ENCODE measurements at places on chromosomes 16 and 17. TPM values are rescaled to one million over a fixed set of nuclear protein-coding genes. Genes with fewer than 3 reads are reported as not detected.

HBA1 gene
- total RNA-seq, result 1.1 TPM

SLC2A4 gene
- 0.07 TPM for total RNA-seq

OMG gene
- total RNA-seq, result 1.1 TPM

GRCh38 chr17:81035521-81036196 lies 708 bp downstream of the BAIAP2 start:
- peak; percentile 42 for DNase-seq

GRCh38 chr17:915538-916201 lies 63.9 kb downstream of the NXN start:
- DNase-seq, result no peak

GRCh38 chr17:36149296-36149820 lies 27.1 kb downstream of the TBC1D3B start:
- DNase-seq, result no peak

DNA sequence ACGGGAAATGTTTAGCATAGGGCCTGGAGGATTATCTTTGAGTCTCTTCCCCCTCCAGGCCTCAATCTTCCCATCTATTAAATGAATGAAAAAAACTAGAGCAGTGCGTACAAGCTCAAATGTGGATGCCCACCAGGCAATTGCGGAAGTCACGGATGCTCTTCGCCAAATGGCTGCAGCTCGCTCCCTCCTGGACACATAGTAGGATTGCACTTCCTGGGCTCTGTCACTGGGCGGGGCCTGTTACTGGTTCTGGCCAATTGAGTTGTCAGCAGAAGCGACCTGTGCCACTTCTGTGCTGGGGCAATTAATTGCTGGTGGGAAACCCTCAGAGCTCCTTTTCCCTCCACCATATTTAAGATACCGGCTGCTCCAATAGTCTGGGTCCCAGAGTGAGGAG lies 168.2 kb upstream of the IRX6 start:
- DNase-seq, result no peak

- no peak for DNase-seq
Measured at GRCh38 chr17:55063885-55064874, 95.6 kb downstream of the STXBP4 start.

DNA sequence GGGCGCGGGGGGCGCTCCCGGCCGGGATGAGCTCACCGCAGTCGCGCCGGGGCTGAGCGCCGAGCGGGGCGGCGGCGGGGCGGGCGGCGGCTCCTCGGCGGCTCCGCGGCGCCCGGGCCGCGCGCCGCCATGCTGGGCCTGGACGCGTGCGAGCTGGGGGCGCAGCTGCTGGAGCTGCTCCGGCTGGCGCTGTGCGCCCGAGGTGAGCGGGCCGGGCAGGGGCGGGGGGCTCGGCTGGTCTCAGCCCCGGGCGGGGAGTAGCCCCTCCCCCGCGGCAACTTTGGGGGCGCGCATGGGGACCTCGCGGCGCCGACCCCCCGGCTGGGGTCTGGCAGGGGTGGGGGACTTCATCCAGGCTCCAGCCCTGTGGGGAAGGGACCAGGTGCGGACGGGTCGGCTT lies at the start of gene ARHGDIG:
TSS of gene ARHGDIG (plus strand) at position 40 of the 400 bp plus-strand sequence. CDS start at position 130, 90 bp downstream.
- no peak for DNase-seq

- peak; percentile 66 for DNase-seq
Measured at GRCh38 chr17:44203731-44204440, 4.2 kb upstream of the ATXN7L3 start.

- no peak for DNase-seq
Measured at GRCh38 chr17:5640726-5641125, 56.4 kb upstream of the NLRP1 start.

DNA sequence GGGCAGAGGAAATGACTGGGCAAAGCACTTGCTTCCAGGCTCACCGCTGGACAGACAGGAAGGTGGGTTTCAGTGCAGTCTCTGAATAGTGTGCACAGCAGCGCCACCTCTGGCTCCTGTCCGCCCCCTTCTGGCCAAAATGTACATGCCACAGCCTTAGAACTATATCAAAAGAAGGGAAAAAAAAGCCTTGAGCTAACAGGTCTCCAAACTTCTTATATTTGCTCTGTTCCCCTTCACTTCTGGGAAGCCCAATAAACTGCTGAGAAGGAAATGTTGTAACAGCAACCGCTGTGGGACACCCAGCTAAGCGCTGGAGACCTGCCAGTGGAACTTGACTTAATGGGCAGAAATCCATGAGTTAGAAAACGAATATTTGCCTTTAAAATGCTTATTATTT lies 17.5 kb downstream of the COG7 start:
- DNase-seq, result peak; percentile 69

DNA sequence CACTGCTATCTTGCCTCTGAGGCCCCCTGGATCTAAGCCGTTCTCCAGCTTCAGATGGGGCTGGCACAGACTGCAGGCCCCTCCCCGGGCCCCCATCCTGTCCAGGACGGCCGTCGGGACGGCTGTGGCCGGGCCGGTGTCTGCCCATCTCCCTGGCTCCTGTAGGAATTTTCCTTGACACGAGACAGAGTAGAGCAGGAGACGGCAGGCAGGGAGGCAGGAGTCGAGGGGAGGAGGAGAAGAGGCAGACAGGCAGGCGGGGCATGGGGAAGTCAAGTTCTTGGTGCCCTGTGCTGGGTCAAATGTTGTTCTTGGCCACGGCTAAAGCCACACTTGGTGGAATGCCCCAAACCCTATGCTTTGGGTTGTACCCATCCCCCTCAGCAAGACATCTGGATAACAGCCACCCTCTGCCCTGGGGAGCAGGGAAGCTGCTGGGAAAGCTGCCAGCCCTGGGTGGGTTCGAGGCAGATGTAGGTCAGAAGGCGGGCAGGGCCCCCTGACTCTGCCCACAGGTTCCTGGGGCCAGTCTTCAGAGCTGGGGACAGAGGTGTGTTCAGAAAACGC lies 4.0 kb downstream of the C1QTNF1 start:
- no peak for DNase-seq

- DNase-seq, result no peak
Measured at GRCh38 chr16:22030087-22030812, 22.3 kb downstream of the MOSMO start.
